ENCODE measurements at places on chromosomes 6 and 20. TPM values are rescaled to one million over a fixed set of nuclear protein-coding genes. Genes with fewer than 3 reads are reported as not detected.

Gene ADAT2
- 3.5 TPM for total RNA-seq

Gene ZNF76
- total RNA-seq, result 14.6 TPM

Gene GPLD1
- 0.28 TPM for total RNA-seq

Gene NDUFAF5
- 17.1 TPM for total RNA-seq

Gene ACTL10
- total RNA-seq, result 2.7 TPM
